ENCODE measurements at places on chromosomes 5 and 9. TPM values are rescaled to one million over a fixed set of nuclear protein-coding genes. Genes with fewer than 3 reads are reported as not detected.

Gene SLC25A2
- not detected for total RNA-seq

Gene TIFAB
- total RNA-seq: not detected

Gene DMAC1
- total RNA-seq: 8.7 TPM

Gene ZNF483
- total RNA-seq: 0.18 TPM

Gene PCDHGA3
- 2.0 TPM for total RNA-seq

Gene DEPDC1B
- 1.3 TPM for total RNA-seq

Gene PFN3
- not detected for total RNA-seq
